ENCODE measurements at places on chromosomes 13 and 19.

DNA sequence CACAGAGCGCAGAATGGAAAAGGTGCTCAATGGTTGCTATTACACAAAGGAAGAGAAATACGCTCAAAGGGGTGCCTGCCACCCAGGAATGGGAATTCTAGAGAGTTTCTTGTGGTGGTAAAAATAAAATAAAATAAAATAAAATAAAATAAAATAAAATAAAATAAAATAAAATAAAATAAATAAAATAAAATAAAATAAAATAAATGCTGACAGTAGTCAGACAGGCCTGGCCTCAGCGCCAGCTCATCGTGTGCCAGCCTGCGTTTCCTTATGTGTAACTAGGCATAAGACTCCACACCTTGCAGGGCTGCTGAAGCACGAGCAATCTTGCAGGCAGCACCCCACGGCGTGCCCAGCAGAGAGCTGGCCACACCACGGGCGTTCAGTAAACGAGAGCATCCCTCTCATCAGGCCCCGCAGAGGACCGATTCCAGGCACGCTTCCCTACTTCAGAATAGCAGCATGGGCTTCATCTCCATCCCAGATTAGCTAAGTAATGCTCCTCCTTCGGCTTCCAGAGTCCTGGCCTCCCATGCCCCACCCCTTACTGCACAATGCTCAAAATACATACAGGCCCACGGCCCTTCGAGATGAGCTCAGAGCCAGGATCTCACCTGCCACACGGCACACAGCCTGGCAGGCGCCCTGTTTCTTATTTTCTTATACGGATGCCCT, 5.6 kb downstream of the NAPA start:
- no peak for DNase-seq

- no peak for DNase-seq
Measured at GRCh38 chr19:38031423-38031770, 124.4 kb downstream of the SIPA1L3 start.

DNA sequence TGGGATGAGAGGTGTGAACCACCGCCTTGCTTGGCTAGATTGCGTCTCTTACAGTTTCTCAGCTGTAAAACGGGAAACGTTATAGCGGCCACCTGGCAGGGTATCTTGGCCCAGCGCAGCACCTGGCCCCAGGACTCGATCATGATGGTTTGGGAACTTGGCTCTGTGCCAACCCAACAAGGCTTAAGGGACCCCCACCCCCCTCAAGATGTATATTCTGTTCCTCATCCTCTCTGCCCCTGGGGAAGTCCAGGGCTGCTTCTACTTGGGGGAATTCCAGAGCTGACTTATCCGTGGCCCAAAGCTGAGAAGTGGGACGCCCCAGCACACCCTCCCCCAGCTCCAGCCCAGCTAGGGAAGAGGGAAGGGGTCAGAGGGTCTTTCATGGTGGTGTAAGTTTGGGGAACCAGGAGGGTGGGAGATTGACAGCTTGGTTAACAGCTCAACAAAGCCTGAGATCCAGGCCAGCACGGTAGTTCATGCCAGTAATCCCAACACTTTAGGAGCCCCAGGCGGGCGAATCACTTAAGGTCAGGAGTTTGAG, 695 bp downstream of the ICAM1 start:
- no peak for DNase-seq

GRCh38 chr13:66673401-66673800, 556.7 kb downstream of the PCDH9 start:
- no peak for DNase-seq

DNA sequence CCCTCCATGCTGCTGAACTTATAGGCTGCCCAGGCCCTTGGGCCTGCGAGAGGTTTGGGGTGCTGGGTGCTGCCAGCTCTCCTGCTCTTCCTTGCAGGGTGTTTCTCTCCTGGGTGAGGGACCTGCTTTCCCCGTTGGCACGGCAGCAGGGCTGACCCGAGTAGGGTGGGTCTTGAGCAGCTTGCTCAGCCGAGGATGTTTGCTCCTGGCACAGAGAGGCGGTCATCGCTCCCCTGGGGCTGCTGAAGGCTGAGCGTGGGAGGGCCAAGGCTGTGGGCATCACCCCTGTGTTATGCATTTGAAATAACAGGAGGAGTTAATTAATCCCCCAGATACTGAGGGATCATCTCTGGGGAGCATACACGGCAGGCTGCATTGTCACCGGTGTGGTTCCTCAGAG, 5.3 kb downstream of the KCTD15 start:
- DNase-seq: no peak

- no peak for DNase-seq
Measured at GRCh38 chr13:113509989-113510388, 19.5 kb upstream of the DCUN1D2 start.

DNA sequence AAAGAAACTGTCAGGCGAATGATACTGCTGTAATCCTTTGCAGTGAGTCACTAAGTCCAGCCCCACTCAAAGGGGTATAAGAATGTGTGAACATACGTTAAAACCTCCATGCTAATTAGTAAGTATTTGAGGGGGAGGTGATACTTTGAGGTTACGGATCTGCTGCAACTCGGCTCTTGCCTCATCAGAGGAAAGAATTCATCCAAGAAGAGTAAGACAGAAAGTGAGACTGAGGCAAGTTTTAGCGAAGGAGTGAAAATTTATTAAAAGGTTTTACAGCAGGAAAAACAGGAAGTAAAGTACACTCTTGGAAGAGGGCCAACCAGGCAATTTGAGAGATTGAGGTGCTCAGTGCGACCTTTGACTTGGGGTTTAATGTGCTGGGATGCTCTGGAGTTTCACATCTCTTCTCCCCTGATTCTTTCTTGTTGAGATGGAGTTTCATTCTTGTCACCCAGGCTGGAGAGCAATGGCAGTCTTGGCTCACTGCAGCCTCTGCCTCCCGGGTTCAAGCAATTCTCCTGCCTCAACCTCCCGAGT, 9.8 kb downstream of the CLEC4M start:
- DNase-seq: no peak

DNA sequence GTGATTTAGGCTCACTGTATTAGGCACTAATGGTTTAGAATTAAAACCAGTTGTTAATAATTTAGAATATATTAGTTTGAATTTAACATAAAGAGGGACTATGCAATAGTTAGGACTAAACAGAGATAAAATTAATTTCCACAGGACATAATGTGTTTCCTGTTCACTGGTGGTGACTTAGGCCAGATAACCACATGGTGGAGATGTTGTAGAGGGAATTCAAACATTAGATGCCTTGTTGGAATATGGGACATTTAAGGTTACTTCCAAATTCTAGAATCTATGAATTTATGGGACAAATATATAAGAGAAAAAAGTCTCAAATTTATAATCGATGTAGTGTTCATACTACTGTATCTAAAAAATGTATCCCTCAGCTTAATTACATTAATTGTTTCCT, 615.5 kb upstream of the KLHL1 start:
- DNase-seq: peak; percentile 37

- DNase-seq: no peak
Measured at GRCh38 chr13:62932256-62932883, 1516.7 kb upstream of the PCDH20 start.

GRCh38 chr13:87123987-87124784, 547.0 kb upstream of the SLITRK5 start:
- DNase-seq: no peak

- no peak for DNase-seq
Measured at GRCh38 chr13:67285611-67286010, 55.5 kb upstream of the PCDH9 start.

GRCh38 chr19:17871878-17872250, at the start of gene SLC5A5:
Gene SLC5A5 (plus strand): TSS chr19:17871945. CDS start chr19:17872320, 375 bp downstream.
- no peak for DNase-seq

DNA sequence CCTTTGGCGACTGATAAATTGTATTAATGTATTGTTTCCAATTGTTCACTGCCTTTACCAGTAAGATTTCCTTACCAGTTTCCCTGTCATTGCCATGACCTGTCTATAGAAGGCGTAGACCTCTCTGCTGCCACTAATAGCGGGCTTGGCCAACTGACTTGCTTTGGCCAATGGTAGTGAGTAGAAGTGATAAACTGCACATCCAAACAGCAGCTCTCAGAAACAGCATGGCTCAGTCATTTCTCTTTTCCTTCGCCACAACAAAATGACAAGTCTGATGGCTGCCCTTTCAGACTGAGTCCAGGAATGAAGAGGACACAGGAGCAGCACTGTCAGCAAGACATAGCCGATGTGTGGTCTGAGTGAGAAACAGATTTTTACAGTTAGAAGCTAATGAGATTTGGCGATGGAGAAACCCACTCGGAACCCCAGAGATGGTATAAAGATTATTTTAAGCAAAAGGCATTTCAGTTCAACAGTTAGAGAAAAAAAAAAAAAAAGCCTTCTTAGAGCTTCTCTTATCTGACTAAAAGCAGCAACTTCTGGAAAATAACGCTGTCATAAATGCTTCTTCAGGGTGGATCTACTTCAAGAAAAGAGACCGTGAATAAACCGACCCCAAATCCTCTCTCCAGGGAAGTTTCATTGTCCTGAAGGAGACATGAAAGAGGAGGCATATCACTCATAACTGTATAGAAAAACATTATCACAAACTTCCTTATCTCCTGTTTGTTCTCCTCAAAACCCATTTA, 42.0 kb upstream of the TM9SF2 start:
- no peak for DNase-seq

DNA sequence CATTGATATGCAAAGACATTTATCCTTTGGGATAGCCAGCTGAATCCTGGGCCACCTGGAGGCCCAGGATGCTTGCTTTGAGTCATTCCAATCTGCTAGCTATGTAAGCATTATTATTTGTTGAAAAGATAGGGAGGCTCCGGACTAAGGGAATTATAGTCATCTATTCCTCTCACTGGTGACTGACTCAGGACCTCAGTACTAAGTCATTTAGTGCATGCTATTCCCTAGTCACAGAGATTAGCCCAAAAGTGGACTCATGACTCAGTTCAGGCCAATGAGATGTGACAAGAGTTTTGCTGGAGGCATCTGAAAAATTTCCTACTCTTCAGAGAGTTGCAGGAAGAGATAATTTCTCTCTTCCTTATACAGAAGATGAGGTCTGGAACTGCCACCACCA, 67.9 kb upstream of the ITM2B start:
- DNase-seq: no peak

- DNase-seq: no peak
Measured at GRCh38 chr19:50287331-50287730, 41.8 kb downstream of the KCNC3 start.

DNA sequence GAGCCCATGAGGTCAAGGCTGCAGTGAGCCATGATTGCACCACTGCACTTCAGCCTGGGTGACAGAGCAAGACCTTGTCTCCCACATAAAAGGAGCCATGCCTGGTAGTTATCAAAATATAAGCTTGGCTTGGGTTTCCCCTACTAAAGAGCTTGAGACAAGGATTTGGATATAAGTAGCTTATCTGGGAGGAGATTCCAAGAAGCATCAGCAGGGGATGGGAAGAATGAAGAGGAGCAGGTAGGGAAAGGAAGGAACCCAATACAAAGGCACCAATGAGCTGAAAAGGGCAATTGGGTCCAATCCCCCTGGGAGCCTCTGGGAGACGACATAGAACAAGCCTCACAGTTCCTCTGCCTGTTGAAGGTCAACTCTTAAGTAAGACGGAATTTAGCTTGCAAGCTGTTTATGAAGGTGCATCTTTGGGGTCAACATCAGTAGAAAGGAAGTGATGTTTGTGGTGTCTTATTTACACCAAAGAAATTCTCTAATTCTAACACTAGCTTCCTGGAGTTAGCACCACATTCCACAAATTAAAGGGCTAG, 7.4 kb upstream of the CLEC4G start:
- DNase-seq: no peak

DNA sequence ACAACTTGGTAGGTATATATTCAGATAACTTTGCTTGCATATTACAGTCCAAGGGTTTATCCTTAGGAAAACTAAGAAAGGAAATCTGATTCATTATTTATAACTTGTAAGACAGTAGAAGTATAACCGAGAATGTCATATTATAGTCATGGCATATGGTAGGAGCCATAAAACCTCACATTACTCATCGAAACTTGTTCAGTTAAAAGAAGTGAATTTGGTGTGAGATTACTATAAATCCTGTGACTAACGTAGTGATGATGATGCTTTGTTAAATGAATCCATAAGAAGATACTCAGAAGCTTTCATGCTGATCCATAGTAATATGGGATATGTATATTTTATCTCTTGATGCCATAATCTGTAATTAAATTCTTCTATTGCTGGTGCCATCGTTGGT, 57.3 kb downstream of the MTUS2 start:
- no peak for DNase-seq

GRCh38 chr13:31046711-31047279, 114.3 kb downstream of the TEX26 start:
- DNase-seq: no peak

- no peak for DNase-seq
Measured at GRCh38 chr19:46428239-46429135, at the start of gene PNMA8C. Gene PNMA8C (minus strand): TSS chr19:46428936. CDS start chr19:46428359, 577 bp downstream.

DNA sequence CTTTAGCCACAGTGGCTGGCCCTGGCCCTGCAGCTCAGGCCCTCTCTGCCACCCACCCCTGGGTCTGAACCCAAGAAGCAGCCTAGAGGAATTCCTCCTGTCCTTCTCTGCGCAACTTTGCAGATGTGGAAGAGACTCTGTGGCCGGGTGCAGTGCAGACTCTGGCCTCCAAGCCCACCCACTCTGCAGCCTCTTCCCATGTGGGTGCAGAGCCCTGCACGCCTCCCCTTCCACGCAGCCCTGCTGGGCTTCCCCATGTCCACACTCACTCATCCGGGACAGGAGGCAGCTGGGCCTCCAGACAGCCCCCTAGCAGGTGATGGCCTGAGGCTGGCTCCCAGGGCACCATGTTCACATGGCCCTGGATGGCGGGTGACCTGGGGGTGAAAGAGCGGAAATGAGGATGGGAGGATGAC, 2.5 kb downstream of the TEX29 start:
- no peak for DNase-seq

- no peak for DNase-seq
Measured at GRCh38 chr19:3366753-3367627, 607 bp downstream of the NFIC start.

DNA sequence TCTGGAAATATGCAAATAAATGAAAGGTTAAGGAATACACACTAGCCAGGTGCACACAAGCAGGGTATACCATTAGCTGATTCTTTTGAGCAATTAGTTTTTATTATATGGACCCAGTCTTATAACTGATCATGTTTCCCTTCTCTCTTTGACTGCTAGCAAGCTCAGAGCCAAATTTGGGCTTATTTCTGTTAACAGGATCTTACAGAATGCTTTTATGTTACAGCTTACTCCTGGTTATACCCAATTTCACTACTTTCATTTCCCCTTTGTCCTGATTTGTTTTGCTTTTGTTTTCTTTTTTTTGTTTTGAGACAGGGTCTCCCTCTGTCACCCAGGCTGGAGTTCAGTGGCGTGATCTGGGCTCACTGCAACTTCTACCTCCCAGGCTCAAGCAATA, 12.9 kb upstream of the TPT1 start:
- DNase-seq: no peak

DNA sequence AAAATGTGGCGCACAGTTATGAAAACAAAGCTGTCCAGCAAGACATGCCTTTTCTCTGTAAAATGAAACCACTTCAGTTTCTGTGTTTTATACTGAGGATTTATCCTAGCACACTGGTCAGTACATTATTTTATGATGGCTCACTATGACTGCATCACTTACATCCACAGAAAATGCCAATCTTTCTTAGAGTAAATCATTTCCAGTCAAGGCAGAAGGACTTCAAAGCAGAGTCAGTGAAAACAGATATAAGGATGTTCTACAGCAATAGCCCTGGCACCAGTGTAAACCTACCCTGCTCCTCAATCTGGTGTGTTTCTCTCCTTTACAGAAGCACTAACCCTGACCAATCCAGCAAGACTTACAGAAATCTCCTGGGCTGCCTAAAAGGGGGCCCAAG, 473.5 kb downstream of the GPC6 start:
- no peak for DNase-seq

All from amniotic stem cell (primary cell).